PC-3 (cell line): ENCODE measurements at places on chromosomes 13 and 19. TPM values are rescaled to one million over a fixed set of nuclear protein-coding genes. Genes with fewer than 3 reads are reported as not detected.

PRTN3 gene
- total RNA-seq: 0.29 and 0.40 TPM in 2 replicates

IGFL3 gene
- total RNA-seq: not detected in 2 replicates

- no peak overlapping the region for H3K4me3 ChIP-seq
- no peak overlapping the region for H3K27ac ChIP-seq
Observed at GRCh38 chr13:93872376-93872775, 607.1 kb downstream of the DCT start.

CYP2F1 gene
- total RNA-seq: not detected in 2 replicates

- no peaks in the 10 kb centered on the region for H3K36me3 ChIP-seq
- no peak overlapping the region for H3K4me3 ChIP-seq
- DNase-seq: no peak
Observed at GRCh38 chr19:48025480-48025879, 18.4 kb downstream of the CABP5 start.

DNA sequence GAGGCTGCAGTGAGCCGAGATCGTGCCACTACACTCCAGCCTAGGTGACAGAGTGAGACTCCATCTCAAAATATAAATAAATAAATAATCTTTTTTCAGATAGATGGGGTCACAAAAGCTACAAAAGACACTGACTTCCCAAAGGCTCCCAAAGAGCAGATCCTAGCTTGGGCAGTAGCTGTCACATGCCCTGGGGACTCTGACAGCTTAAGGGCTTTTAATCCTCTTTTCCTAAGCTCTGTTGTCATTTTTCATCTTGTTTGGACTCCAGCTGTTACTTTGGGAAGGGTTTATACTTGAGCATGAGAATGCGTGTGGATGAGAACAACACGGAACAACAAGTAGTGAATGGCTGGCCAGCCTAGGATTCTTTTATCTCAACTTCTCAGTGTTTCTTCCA is 231.7 kb downstream of the MZT1 start:
- no peak overlapping the region for H3K27ac ChIP-seq
- no peak overlapping the region for H3K4me3 ChIP-seq
- H3K36me3 ChIP-seq: no peaks in the 10 kb centered on the region
- H3K4me1 ChIP-seq: no peaks in the 10 kb centered on the region

TTC9B gene
- total RNA-seq: 0.15 and 0.17 TPM in 2 replicates

SYT5 gene
- total RNA-seq: 0.40 and 2.5 TPM in 2 replicates

DNA sequence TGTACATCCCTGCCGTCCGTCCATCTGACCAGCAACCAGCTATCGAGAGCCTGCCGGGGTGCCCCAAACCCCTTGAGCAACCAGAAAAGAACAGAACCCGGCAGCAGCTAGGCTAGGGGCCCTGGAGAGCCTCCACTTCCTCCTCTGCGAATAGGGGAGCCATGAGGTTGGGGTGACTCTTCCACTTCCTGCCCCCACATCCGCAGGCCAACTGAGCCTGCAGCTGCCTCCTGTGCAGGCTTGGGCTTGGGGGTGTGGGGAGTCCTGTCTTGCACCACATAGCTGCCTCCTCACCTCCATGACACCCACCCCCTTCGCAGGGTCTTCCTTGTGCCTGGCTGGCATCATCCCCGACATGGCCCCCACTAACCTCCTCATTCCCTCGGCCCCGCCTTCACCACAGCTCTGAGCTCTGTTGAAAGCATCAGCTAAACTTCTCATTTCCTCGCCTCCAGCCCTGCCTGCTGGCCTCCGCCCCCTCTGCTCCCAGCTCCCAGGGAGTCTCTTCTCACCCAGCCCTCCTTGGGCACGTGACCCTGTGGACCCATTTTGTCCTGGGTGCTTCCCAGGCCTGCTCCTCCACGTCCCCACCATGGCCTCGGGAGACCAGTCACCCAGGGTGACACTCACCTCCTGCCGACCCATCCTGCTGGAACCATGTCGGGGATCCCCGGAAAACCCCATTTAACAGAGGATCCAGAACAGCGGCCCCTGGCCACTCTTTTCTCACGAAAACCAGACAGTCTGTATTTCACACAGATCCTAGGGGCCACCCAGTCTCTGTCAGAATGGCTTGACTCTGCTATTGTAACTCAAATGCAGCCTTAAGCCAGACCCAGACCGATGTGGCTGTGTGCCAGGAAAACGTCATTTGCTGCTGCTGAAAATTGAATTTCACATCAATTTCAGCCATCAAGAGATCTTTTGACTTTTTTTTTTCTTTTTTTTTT is 50.4 kb downstream of the MYO9B start:
- no peaks in the 10 kb centered on the region for H3K4me1 ChIP-seq
- no peak overlapping the region for H3K27ac ChIP-seq
- no peak overlapping the region for H3K4me3 ChIP-seq
- no peaks in the 10 kb centered on the region for H3K27me3 ChIP-seq
- no peaks in the 10 kb centered on the region for H3K36me3 ChIP-seq

FBXL12 gene
- 31.4 and 37.6 TPM in 2 replicates for total RNA-seq

C1QTNF9B gene
- 0.23 TPM in 1 of 2 replicates, not detected in the other for total RNA-seq

DNA sequence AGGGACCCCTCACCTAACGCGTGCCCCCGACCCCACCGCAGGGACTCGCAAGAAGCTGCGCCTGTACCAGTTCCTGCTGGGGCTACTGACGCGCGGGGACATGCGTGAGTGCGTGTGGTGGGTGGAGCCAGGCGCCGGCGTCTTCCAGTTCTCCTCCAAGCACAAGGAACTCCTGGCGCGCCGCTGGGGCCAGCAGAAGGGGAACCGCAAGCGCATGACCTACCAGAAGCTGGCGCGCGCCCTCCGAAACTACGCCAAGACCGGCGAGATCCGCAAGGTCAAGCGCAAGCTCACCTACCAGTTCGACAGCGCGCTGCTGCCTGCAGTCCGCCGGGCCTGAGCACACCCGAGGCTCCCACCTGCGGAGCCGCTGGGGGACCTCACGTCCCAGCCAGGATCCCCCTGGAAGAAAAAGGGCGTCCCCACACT is 4.7 kb upstream of the MYBPC2 start:
- no peaks in the 10 kb centered on the region for H3K36me3 ChIP-seq
- DNase-seq: no peak
- H3K4me3 ChIP-seq: no peak overlapping the region

- no peak overlapping the region for H3K27ac ChIP-seq
- H3K36me3 ChIP-seq: no peaks in the 10 kb centered on the region
- H3K27me3 ChIP-seq: no peaks in the 10 kb centered on the region
Observed at GRCh38 chr13:51608857-51609406, 24.7 kb downstream of the WDFY2 start.

DMWD gene
- 34.9 and 50.3 TPM in 2 replicates for total RNA-seq

DNA sequence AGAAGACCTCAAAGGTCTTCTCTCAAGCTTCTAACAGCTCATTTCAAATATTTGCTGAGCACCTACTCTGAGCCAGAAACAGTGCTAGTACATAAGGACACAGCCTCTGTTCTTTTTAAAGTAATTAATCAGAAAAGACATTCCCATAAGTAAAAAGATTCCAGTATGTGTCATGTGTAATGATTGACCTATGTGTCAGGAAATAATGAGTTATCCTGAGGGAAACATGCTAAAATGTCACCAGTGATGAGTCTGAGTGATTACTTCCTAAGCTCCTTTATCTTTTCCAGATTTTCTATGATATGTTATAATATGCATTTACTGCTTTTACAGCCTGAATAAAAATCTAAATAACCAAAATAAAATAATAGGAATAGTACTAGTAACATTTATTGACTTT is 107.6 kb downstream of the SLC25A15 start:
- H3K27me3 ChIP-seq: no peaks in the 10 kb centered on the region
- H3K27ac ChIP-seq: no peak overlapping the region
- H3K4me1 ChIP-seq: no peaks in the 10 kb centered on the region
- no peak for DNase-seq
- H3K4me3 ChIP-seq: no peak overlapping the region

DNA sequence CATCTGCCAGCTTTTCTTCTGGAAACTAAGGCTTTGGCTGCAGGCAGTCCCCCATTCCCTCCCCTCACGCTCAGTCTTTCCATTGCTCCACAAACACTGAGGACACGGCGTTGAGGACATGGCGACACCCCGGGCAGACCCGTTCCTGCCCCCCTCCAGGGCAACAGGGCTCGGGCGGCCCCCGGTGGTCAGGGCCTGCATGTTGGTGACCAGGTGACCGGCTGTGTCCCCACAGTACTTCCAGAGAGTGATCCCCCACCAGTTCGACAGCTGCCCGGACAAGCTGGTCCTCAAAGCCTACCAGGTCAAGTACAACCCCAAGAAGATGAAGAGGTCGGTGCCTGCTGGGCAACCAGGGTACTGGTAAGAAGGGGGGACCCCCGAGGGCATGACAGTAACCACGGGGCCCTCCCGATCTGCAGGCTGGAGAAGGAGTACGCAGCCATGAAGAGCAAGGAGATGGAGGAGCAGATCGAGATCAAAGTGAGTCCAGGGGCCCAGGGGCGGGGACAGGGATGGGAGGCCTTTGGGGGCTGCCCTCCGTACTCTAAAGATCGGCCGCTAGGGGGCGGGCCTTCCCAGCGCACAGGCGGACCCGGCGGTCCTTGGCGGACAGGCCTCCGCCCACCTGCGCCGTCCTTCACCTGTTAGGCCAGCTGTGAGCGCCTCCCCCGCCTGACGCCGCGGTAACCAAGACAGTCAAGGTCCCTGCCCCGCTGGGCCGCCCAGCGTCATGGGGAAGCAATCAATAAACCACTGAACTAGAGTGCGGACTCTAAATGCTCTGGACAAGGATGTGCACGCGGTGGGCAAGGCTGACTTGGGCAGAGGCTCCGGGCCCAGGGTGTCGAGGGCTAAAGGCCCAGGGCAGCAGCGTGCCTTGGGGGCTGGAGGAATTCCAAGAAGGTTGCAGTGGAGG is 21.1 kb downstream of the PRR36 start:
- no peak overlapping the region for H3K4me3 ChIP-seq
- no peak overlapping the region for H3K27ac ChIP-seq
- H3K27me3 ChIP-seq: no peaks in the 10 kb centered on the region
- peak; percentile 86 for DNase-seq
- H3K4me1 ChIP-seq: peaks cover 4% of the 10 kb centered on the region

AKT1S1 gene
- total RNA-seq: 42.3 and 61.0 TPM in 2 replicates

TBXA2R gene
- total RNA-seq: 0.77 and 1.0 TPM in 2 replicates

- H3K4me3 ChIP-seq: peak overlapping the region; percentile 95
- H3K27me3 ChIP-seq: no peaks in the 10 kb centered on the region
- no peak overlapping the region for H3K27ac ChIP-seq
Observed at GRCh38 chr19:32580353-32580900, 563 bp upstream of the PDCD5 start.

PLK5 gene
- total RNA-seq: not detected in 2 replicates

FUT1 gene
- 4.6 and 4.8 TPM in 2 replicates for total RNA-seq

DNA sequence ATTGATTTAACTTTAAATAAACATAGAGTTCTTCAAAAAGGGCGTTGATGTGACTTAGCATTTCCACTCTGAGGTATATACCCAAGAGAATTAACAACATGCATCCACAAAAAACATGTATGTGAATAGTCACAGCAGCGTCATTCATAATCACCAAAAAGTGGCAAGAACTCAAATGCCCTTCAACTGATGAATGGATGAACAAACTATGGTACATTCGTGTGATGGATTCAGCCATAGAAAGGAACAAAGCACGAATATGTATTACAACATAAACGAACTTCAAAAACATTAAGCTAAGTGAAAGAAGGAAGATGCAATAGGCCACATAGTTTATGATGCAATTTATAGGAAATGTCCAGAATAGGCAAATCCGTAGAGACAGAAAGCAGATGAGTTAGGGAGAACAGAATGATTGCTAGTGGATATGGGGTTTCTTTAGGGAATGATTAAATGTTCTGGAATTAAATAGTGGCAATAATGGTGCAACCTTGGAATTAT is 72.3 kb upstream of the UQCRFS1 start:
- no peak for DNase-seq
- H3K4me1 ChIP-seq: no peaks in the 10 kb centered on the region

- H3K4me3 ChIP-seq: no peak overlapping the region
- no peak for DNase-seq
- H3K36me3 ChIP-seq: no peaks in the 10 kb centered on the region
- H3K27ac ChIP-seq: no peak overlapping the region
- no peaks in the 10 kb centered on the region for H3K4me1 ChIP-seq
Observed at GRCh38 chr19:31289976-31290375, 59.3 kb downstream of the TSHZ3 start.

CYP2A6 gene
- not detected in 2 replicates for total RNA-seq

GRCh38 chr19:4447327-4448146 is 10.1 kb downstream of the UBXN6 start:
- DNase-seq: no peak
- H3K36me3 ChIP-seq: no peaks in the 10 kb centered on the region
- no peaks in the 10 kb centered on the region for H3K4me1 ChIP-seq
- no peak overlapping the region for H3K27ac ChIP-seq
- no peaks in the 10 kb centered on the region for H3K27me3 ChIP-seq

GRCh38 chr13:101398191-101398590 is 18.1 kb downstream of the NALCN start:
- no peaks in the 10 kb centered on the region for H3K36me3 ChIP-seq
- H3K4me3 ChIP-seq: no peak overlapping the region
- peak; percentile 29 for DNase-seq
- H3K27ac ChIP-seq: peak overlapping the region; percentile 42
- no peaks in the 10 kb centered on the region for H3K27me3 ChIP-seq
- H3K4me1 ChIP-seq: peaks cover 22% of the 10 kb centered on the region

MIER2 gene
- not detected in 2 replicates for total RNA-seq

GRCh38 chr13:49622174-49622946 is 5.9 kb upstream of the ARL11 start:
- no peak overlapping the region for H3K27ac ChIP-seq
- H3K4me1 ChIP-seq: no peaks in the 10 kb centered on the region
- H3K36me3 ChIP-seq: no peaks in the 10 kb centered on the region
- no peaks in the 10 kb centered on the region for H3K27me3 ChIP-seq
- DNase-seq: no peak
- no peak overlapping the region for H3K4me3 ChIP-seq

LYL1 gene
- 3.3 and 12.0 TPM in 2 replicates for total RNA-seq

PEX11G gene
- total RNA-seq: 6.6 and 8.6 TPM in 2 replicates

TEX29 gene
- not detected in 2 replicates for total RNA-seq

- peaks cover 38% of the 10 kb centered on the region for H3K4me1 ChIP-seq
- peaks cover 23% of the 10 kb centered on the region; the same call in 1 of the 2 replicates for H3K36me3 ChIP-seq
- no peaks in the 10 kb centered on the region for H3K27me3 ChIP-seq
- H3K4me3 ChIP-seq: peak within 1 kb of the TSS; percentile 93
- DNase-seq: peak; percentile 95
- H3K27ac ChIP-seq: peak within 1 kb of the TSS; percentile 81
Observed at GRCh38 chr19:13117772-13118423, at the start of gene NACC1. NACC1 (plus strand) TSS chr19:13118264; CDS start chr19:13135208, 16,944 bp downstream.

LGI4 gene
- 0.22 TPM in 1 of 2 replicates, not detected in the other for total RNA-seq

- peaks cover 8% of the 10 kb centered on the region for H3K4me1 ChIP-seq
- H3K4me3 ChIP-seq: no peak overlapping the region
- H3K27me3 ChIP-seq: no peaks in the 10 kb centered on the region
- no peak overlapping the region for H3K27ac ChIP-seq
Observed at GRCh38 chr13:93786846-93787489, 560.4 kb downstream of the GPC6 start.

SIGLEC11 gene
- total RNA-seq: not detected in 2 replicates

GRCh38 chr19:29467824-29468401 is 57.9 kb upstream of the VSTM2B start:
- no peaks in the 10 kb centered on the region for H3K36me3 ChIP-seq
- no peaks in the 10 kb centered on the region for H3K4me1 ChIP-seq
- DNase-seq: peak; percentile 54
- H3K27me3 ChIP-seq: no peaks in the 10 kb centered on the region; the same call in 1 of the 2 replicates
- no peak overlapping the region for H3K4me3 ChIP-seq
- no peak overlapping the region for H3K27ac ChIP-seq

ZNF615 gene
- 5.4 and 5.5 TPM in 2 replicates for total RNA-seq

DNA sequence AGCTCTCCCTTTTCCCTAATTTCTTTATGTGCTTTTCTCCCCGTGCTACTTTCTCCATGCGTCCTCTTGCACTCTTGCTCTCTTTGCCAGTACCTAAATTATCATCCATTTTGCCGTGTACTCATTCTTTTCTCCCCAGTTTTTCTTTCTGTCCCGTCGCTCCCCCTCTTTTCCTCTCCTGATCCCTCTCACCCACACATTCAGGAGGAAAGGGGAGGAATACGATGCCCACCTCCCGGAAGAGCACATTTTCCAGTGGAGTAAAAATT is 821 bp downstream of the ZNF616 start:
- H3K27me3 ChIP-seq: no peaks in the 10 kb centered on the region
- peaks cover 7% of the 10 kb centered on the region; the same call in 1 of the 2 replicates for H3K4me1 ChIP-seq
- no peak for DNase-seq

DAND5 gene
- total RNA-seq: 0.55 and 1.1 TPM in 2 replicates
